ENCODE measurements at places on chromosomes 11 and 22.

DNA sequence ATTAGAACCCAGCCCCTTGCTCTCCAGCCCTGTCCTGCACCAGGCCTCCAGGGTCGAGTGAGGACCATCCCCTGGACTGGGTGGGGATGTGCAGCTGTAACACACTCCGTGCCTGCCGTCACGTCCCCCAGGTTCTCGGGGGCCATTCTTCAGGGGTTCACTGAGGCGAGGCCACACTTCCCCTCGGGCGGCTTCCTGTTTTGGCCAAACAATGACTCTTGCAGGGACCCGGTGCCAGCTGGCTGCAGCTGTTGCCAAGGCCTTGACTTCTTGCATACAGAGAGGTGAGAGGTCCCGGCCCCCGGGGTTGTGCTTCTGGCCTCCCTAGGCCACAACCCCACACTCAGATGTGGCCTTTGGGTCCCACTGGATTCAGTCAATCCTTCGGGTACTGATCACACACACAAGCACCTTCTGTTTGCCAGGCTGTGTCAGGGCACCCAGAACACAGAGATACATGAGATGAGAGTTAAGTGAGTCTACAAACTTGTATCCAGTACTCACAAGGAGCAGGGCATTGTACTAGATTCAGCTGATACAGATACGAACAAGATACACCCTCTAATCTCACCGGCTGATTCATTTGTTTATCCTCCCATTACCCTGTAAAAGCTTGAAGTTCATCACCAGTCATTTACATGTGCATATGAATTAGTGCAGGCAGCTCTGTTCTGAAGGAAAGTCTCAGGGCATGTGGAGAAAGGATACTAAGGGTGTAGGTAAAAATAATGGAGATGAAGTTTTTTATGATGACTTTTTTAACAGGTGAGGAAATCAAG lies 32.9 kb downstream of the LRRC32 start:
- DNase-seq = no peak

DNA sequence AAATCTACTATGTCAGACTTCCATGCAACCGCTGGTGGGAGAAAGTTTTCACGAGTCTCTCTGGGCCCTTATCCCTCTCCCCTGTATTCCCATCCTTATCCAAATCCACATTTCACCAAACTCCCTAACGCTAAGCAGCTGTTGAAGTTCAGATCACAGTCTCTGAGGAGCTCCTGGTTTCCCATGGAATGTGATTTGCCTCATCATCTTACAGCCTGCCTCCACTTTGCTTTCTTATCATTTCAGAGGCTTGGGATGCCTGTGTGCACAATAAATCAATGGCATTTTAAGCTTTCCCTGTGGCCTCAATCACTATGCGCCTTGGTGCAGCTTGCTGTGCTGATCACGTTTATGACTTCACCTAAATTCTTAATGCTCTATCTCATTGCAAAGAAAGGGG lies 352.4 kb upstream of the FAT3 start:
- DNase-seq = peak; percentile 84

DNA sequence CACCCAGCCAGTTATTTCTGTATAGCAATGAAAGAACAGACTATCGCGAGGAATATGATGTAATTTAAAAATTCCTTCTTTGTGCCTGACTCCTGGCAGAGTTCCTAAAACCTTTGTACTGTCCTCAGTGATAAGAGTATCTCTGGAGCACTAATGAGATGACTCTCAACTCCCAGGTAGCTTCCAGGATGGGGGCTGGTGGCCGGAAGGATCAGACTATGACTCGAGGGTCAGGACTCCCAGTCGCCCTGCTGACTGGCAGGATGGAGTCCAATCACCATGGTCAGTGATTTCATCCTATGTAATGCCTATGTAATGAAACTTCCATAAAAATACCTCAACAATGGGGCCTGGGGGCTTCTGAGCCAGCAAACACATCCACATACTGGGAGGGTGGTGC lies 135.1 kb downstream of the SHANK2 start:
- DNase-seq = no peak

DNA sequence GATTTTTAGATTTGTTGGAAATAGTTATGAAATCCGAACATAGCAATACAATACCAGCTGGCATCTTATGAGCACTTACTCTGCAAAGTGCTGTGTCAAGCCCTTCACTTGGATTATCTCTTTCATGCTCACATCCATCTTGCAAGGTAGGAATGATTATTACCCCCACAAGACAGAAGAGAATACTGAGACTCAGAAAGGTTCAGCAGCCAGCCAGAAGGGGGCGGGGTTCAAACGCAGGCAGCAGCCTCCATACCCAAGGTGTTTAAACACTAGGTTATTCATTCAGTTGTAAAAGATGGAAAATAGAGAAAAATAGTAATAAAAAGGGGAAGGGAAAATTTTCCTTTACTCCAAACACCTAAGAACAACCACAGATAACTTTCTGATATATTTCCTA lies 158.5 kb downstream of the CCDC34 start:
- no peak for DNase-seq

GRCh38 chr22:45554861-45555260 lies 52.2 kb downstream of the FBLN1 start:
- no peak for DNase-seq

DNA sequence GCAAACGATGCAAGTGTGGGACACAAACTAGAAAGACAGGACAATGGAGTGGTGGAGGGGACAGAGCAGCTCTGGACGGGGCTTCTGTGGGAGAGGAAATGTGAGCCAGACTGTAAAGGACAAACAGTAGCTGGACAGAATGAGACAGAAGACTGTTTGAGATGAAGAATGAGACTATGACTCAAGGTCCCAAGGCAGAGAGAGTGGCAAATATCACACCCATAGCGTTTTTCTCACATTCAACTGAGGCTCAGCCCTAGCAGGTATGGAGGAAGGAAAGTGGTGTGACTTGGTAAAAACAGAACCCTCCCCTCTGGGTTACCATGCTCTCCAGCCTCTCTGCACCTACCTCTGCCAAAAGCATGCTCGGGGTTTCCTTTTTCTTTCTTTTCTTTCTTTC lies 96.5 kb downstream of the RPL27A start:
- no peak for DNase-seq

- DNase-seq = no peak
These were observed 15.7 kb upstream of the KCTD14 start for GRCh38 chr11:78038697-78039313.

- peak; percentile 49 for DNase-seq
These were observed 73.7 kb upstream of the KIRREL3 start for GRCh38 chr11:127074151-127074761.

GRCh38 chr11:46465683-46466082 lies 74.1 kb upstream of the CHRM4 start:
- DNase-seq = no peak

DNA sequence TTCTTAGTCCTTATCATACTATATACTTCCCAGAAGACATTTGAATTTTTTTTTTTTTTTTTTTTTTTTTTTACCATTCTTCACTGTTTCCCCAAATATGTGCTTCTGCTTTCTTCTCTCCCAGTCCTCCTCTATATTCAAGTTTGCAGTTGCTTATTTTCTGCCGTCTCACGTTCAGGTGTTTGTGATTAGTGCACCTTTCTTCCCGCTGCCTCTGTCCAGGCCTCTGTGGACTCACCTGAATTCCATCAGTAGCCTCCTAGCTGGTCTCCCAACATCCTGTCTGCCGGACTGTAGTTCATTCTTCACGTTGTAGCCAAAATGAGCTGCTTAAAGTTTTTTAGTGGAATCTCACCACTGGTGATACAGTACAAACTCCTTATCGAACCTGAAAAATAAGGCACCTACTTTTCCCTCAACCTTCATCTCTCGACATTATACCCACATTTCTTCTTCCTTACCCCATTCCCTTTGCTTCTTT lies 795 bp upstream of the MSANTD4 start:
- no peak for DNase-seq

DNA sequence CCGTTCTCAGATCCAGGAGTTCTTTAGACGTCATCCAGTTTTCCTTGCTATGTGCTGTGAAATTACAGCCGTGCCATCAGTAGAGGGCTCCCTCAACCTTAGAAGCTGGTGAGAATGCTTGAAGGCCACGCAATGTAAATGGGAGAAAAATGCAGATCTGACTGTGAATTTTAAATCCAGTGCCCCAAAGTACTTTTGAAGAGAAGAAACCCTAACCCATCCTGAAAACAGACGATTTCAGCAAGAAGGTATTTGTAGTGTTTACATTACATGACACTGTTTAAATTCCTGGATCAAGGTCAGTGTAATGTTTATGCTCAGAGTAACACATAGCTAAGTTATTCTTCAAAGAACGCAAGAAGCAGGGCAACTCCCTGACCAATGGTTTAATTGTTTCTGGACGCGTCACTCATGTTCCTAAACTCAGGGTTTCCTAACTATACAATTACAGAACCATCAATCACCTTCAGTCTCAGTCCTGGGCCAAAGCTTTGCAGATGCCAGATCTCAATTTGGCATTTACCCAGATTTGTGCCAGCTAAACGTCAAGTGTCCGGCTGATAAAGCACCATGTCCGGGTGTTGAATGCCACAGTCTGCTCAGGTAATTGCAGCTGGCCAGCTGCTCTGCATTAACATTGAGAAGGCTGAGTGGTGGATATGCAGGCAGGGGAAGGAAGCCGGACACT lies 38.2 kb downstream of the ADAMTS8 start:
- peak; percentile 58 for DNase-seq

GRCh38 chr11:38900211-38900610 lies 2302.2 kb upstream of the RAG2 start:
- peak; percentile 75 for DNase-seq

GRCh38 chr11:9096427-9096826 lies 5.0 kb upstream of the SCUBE2 start:
- no peak for DNase-seq

- peak; percentile 65 for DNase-seq
These were observed at the start of gene FXYD6 for GRCh38 chr11:117876341-117877119. Gene FXYD6, minus strand, starts transcription at chr11:117876658. Its CDS starts 33,882 bp downstream, at chr11:117842776.

DNA sequence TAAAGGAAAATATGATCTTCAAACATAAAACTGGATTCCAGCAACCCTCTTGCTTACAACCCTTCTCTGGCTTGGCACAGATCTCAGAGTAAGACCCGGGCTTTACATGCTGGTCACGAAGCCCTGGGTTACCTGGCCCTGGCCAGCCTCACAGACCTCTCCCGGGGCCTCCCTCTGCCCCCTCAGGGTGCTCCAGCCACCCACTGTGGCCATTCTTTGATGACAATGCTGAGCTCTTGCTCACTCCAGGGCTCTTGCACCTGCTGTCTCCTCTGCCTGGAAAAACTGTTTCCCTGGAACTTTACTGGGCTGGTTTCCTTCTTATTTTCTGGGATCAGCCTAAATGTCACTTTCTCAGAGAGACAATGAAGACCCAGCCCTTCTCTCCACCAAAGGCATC lies 43.9 kb downstream of the C11orf96 start:
- DNase-seq = no peak

DNA sequence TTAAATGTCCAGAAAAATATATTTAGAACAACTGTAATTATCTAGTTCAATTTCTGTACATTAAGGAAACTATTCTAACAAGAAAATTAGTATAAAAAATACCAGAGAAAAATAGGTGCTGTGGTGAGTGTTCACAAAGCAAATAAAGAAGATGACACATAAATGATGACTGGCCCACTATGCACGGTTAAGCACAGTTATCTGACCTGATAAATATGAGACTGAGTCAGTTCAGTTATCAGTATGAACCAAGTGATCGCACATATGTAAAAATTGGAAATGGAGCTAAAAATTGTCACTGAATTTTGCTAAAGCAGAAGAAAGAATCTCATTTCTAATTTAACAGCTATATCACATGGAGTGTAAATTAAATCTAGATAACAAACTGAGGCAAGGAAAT lies 18.8 kb upstream of the MAML2 start:
- DNase-seq = no peak

DNA sequence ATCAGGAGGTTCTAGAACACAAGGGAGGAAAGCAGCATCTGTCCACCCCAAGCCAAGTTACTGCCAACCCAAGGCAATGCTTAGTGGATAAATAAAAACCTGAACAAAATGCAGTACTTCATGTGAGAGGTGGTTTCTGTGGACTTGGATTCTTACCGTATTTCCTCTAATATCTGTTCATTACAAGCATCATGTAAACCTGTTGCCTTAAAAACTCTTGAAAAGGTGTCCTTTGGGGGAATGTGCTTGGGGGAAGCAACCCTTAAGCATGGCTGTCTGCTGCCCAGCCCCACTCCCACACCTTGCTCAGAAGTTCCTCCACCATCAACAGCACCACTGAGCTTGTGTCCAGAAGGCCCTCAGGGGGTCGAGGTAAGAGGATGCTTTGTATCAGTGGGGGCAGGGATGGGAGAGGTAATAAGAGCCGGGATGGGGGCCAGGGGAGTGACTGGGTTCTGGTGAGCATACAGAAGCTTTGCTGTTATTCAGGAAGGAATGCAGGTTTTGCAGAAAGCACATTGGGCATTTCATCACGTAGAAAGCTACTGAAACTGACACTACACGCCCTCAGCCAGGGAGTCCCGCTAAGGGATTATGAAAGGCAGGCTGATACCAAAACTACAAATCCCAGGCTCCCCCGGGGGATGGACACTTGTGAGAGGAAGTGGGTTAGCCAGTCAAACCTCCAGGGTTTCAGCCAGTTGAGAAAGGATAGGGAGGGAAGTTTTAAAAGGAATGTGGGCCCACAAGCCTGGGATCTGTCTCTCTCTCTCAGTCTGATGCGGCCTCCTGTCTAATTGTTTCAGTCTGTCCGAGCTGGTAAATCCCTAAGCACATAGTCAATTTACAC lies 52.0 kb downstream of the KCNJ1 start:
- peak; percentile 81 for DNase-seq

GRCh38 chr11:134276396-134277182 lies 410 bp downstream of the GLB1L3 start:
- no peak for DNase-seq

DNA sequence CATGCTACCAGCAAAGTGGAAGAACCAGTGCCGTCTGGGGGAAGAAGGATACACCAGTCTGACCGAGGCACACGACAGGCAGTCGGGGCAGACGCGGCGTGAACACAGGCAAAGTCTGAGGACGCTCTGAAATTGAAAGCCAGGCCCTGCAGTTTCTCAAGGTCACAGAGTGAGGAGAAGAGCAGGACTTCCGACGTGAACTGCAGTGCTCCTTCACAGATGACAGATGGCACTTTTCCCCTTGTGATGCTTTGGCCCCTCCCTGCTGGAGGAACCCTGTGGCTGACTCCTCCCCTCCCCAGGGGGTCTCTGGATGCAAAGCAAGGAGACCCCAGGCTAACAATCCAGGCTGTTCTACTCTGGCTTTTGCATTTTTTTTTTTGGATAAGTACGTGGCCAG lies 19.6 kb upstream of the JAM3 start:
- peak; percentile 27 for DNase-seq

DNA sequence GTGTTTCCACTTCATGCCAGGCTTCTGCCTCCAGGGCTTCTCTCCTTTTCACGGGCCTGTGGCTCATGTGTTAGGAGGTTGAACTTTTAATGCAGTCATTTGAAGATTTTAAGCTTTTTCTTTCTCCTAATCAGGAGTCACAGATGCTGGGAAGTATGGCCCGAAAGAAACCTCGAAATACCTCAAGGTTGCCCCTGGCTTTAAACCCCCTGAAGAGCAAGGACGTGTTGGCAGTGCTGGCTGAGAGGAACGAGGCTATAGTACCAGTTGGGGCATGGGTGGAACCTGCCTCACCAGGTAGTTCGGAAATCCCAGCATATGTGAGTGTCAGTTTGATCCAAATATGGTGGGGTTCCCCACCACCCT lies 571 bp downstream of the CCDC15 start:
- DNase-seq = no peak

GRCh38 chr22:48874956-48875355 lies 952.7 kb downstream of the BRD1 start:
- peak; percentile 74 for DNase-seq

- no peak for DNase-seq
These were observed 35.7 kb upstream of the ELF5 start for GRCh38 chr11:34549271-34549670.

GRCh38 chr11:118015385-118015841 lies 29.2 kb downstream of the IL10RA start:
- no peak for DNase-seq

GRCh38 chr11:27830206-27830605 lies 130.0 kb upstream of the BDNF start:
- DNase-seq = no peak

Measured in A673 (cell line).